ENCODE measurements at places on chromosomes 5 and 9.

DNA sequence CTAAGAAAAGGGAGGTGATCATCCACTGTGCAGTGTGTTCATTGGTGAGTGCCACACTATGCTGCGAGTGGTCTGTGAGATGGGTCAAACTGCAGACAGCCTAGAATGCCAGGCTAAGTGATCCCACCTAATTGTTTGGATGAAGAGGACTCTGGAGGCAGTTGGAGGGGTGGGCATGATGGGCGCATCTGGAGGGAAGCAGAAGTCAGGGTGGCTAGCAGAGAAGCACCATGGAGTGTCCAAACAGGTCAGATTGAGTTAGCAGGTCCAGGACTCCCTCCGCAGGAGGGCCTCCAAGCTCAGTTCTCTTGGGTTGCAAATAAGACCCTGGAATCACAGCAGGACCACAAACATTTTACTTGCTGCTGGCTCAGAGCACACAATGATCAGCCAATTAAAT, 19.9 kb upstream of the ANGPTL2 start:
- no peak for DNase-seq

GRCh38 chr9:117076571-117077290, 338.1 kb downstream of the ASTN2 start:
- no peak for DNase-seq

- DNase-seq: no peak
Measured at GRCh38 chr9:104826911-104827310, 63.0 kb downstream of the NIPSNAP3B start.

DNA sequence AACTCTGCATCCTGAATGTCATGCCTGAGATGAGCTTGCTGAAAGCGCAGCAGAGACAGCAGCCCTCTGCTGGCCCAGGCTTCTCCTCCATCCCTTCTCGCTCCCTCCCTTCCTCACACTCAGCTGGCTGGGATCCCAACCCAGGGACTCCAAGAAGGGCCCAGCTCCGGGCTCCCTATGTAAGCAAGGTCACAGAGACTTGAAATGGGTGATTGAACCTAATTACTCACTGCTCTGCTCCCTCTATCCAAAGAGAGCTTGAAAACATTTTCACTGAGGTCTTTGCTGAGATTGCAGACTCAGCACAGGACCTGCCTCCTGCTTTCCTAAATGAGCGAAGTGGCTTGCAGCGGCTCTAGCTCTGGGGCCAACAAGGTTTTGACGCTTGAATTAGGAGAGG, 42.8 kb downstream of the RAPGEF1 start:
- DNase-seq: no peak

DNA sequence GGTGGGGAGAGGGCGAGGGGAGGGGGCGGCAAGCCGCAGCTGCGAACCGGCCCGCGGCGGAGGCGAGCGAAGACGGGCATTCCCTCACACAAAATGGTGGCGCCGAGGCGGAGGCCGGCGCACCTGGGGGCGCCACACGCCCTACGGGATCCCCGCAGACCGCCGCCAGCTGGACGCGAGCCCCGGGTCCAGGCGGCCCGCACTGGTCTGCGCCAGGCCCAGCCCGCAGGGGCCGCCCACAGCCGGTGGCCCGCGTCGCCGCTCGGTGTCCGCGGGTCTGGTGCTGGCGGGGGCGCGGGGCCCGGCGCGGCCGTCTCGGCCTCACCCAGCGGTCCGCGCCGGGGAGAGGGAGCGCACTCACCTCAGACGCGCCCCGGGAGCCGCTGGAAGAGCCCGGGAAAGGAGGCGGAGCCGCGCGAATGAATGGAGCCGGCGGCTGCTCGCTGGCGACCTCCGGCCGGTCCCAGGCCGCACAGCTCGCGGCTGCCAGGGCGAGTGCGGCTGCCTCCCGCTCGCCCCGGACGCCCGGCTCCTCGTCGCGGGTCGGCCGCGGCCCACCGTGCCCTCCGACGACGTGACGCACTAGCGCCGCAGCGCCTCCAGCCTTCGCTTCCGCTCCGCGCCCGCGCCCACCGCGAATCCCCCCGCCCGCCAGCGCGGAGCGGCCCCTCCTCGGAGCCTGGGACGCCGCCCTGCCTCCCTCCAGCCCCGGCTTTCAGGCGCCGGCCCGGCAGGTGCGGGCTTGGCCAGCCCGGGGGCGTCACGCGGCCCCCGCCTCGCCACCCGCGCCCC, at the start of gene FAM169A:
Gene FAM169A (minus strand): TSS at position 584 of the 792 bp plus-strand sequence. CDS start 24,711 bp downstream, outside the sequence.
- no peak for DNase-seq

DNA sequence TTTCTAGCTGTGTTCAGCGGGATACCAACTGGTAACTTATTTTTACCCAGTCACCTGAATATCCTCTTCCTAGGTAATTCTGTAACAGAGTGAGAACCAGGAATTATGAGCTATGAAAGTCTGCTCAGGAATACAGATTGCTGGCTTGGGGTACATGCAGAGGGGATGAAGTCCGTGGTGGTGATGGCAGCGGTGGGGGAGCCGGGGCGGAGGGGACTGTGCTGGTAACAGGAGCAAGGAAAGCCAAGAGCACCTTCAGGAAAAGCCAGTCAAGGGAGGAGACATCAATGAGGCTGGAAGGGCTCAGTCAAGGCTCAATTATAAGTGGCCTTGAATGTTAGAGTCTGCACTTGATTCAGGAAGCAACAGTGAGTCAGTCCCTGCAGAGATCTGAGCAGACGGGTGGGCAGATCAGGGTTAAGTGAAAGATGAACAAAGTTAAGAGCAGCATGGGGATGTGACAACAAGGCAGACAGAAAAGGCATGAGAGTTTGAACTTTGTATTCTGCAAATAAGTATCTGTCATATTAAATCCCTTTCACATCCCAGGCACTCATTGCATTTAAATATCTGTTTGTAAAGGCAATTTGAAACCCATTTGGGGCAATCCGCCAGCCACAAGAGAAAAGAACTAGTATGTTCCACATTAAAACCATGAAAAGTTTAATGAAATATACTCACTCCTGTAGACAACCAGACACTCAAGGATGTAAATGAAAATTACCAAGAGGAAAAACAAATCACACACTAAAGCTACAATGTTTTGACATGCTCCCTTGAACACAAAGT, 101.2 kb downstream of the TTC39B start:
- no peak for DNase-seq

DNA sequence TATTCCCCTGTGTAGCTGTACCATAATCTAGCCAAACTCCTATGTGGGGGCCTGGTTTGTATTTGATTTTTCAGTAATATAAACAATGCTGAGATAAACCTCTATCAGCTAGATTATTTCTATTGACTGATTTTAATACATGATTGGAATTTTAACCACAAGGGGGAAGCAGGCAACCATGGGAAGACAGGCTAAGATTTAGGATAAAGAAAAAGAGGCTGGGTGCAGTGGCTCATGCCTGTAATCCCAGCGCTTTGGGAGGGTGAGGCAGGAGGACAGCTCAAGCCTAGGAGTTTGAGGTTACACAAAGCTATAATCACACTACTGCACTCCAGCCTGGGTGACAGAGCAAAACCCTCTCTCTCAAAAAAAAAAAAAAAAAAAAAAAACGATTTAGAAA, 18.1 kb upstream of the GPX3 start:
- no peak for DNase-seq

DNA sequence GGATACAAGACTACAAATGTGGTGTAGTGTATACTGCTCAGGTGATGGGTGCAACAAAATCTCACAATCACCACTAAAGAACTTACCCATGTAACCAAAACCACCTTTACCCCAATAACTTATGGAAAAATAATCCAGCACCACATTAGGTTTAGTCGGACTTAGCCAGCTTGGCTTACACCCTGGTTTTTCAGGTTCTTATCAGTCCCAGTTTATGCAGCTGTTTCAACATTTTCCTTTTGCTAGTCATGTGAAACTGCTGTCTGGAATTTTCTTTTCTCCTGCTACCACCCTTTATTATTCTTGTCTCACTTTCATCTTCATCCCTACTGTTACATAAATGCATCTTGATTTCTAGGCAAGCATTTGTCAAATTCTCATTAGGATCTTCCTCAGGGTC, 51.5 kb downstream of the STK32A start:
- DNase-seq: no peak

GRCh38 chr5:144187699-144188294, 17.1 kb downstream of the KCTD16 start:
- no peak for DNase-seq

DNA sequence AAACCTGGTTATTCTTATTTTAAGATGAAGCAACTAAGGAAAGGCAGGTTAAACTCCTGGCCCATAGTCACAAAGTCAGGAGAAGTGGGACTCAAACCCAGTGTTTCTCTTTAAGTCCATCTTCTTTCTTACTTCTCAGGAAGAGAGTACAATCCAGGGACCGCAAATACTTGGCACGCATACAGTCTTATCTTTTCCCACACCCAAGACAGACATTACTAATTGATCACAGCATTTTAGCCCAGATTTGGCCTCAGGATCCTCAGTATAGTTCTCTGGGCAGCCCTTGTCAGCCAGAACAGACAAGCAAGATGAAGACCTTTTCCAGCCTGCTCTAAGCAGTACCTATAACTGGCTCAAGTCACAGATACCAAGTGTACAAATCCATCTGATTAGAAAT, 125.5 kb upstream of the RAI14 start:
- no peak for DNase-seq
